ENCODE measurements at places on chromosomes 12 and 14.

GRCh38 chr12:25713264-25713663, 160.2 kb upstream of the LMNTD1 start:
- no peak for DNase-seq

GRCh38 chr12:51910691-51911090, 3.4 kb downstream of the ACVRL1 start:
- no peak for DNase-seq

GRCh38 chr12:29518407-29518806, 20.9 kb upstream of the OVCH1 start:
- DNase-seq = no peak

DNA sequence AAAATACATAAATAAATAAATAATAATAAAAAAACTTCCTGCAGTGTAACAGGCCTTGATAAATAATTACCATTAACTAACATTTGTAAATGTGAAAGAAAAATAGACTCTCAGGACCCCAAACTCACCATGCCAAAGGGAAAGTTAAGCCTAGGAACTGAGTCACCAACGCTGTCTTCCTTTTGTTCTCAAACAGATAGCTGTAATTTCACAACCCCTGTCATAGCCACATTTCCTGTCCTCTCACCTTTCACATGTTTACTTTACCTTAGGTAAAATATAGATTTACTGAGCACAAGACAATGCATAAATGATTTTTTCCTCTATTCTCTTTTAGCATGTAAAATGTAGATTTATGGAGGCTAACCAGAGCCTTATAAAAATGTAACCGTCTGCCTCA, 35.9 kb upstream of the CHST11 start:
- DNase-seq = no peak

GRCh38 chr14:99720941-99721791, 37.1 kb downstream of the CYP46A1 start:
- DNase-seq = no peak

GRCh38 chr12:3527181-3527580, 36.2 kb downstream of the PRMT8 start:
- no peak for DNase-seq

DNA sequence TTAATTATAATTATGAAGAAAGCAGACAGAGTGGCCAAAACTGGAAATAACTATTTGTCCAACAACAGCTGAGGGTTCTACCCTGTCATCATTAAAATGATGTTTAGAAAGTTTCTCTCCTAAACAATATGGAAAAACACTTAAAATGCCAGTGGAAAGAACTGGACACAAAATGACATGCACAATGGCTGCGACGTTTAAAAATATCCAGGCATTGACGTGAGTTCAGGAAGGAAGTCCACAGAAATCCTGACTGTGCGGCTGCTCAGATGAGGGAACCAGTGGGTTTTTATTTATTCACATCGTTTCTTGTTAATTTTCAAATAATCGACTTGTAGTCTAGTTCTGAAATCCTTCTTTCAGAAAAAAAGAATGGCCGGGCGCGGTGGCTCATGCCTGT, 58.3 kb downstream of the CCNK start:
- no peak for DNase-seq

- DNase-seq = no peak
Measured at GRCh38 chr12:119182701-119183493, 4.2 kb downstream of the HSPB8 start.

DNA sequence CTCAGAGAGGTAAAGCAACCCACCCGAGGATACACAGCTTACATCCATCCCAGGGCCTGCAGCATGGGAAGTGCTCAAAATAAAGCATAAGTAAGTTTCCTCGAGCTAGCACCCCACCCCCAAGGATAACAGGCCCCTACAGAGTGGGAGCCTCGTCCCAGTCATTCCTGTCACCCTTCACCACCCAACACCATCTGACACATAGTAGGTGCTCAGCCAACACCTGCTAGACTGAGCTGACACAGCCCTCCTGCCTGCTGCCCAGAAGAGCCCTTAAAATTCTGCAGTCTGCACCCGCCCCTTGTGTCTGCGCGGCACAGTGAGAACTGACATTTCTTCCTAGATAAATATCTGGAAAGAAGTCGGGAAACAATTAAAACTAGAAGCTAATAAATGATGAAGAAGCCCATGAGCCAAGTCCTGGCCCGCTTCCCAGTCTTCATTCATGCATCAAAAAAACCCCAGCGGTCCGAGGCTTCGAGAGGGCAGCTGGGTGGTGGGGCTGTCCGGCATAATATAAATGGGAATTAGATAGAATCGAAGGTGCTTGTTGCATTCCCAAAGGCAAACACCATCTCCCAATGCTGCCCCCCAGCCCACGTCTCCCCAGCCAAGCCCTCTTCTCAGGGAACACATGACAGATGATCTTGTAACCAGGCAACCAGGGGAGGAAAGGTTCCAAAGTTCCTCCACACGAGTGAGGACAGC, 76.2 kb downstream of the BCL11B start:
- no peak for DNase-seq

GRCh38 chr12:111056618-111057521, 136.5 kb upstream of the MYL2 start:
- DNase-seq = no peak

DNA sequence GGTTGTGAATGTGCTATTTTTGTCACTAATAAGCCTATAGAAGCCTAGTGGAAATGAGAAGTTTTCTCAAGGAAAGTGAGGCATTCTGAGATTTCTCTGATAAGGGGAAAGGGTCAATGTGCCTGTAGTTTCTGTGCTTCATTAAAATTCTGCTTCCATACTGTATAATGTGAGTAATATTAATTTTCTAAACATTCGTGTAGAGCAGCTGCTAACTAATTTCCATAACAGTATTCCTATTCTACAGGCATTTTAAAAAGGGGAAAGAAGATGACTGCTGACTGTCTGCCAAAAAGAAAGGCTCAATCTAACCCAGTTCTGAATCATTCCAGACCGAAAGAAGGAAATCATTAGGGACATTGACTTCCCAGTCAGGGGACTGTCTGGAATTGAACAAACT, 293.3 kb upstream of the TMPO start:
- DNase-seq = no peak

DNA sequence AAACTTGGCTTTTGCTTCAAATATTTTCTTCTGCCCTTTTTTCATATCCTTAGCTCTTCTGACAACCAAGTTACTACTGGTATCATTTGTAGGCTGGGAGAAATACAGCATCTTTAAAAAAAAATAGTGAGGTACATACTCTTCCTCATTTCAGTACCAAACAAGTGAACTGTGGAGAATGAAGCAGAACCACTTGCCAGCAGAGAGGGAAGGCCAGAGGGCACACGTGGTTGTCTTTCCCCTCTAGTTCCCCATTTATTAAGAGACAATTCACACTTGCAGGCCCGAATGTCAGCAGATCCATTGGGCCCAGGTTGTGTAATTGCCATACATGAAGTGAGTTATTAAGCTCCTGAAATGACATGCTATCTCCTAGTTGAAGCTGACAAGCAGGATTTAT, 3.2 kb downstream of the SUSD6 start:
- DNase-seq = no peak

DNA sequence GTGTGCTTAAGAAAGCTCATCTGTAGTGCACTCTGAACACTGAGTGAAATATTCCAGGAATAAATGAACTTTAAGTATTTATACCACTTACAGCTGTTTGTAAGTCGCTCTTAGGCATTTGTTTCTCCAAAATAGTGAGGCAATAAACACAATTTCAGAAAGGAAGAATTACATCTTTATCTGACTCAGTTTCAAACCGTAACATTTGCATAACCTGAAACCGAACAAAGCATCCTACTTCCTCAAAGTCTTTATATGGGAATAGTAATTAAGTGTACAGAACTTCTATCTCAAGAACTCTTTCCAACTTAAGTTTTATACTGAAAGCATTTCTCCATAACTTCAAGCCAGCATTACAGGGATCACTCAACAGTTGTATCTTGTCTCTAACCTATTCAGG, 58.4 kb downstream of the SOX5 start:
- no peak for DNase-seq

Data from endothelial cell (in vitro differentiated cells).